Activated T-cell treated with anti-CD3 and anti-CD28 coated beads for 1 hour (primary cell): ENCODE measurements at places on chromosomes 11 and 22.

- no peak for DNase-seq
Observed at GRCh38 chr11:110431051-110431672, 1.4 kb downstream of the FDX1 start.

- no peak for DNase-seq
Observed at GRCh38 chr11:3849297-3849874, 6.1 kb upstream of the STIM1 start.

GRCh38 chr22:22094921-22095320, 112.3 kb upstream of the TOP3B start:
- no peak for DNase-seq

DNA sequence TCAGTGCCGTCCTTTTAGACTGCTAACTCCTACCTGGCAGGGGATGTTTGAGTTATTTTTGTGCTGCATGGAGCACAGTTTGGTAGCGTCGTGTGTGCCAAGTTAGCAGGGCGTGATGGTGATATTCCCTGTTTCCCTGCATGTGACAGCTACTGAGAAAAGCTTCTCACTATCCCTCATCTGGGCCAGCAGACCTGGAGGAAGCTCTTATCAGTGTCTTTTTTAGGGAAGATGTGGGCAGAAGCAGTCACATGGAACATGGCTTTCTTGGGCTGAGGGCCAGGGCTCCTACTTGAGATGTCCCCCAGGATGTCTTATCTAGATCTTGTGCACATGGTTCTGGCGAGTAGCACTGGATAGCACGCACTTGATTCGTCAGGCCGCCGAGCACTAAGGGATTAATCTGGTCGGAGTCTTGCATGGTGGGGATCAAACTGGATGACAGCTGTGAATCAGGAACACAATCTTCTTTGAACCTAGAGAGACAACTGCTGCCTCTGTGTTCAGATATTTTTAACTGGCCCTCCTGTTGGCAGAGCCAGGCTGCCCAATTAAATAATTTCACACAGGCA, 33.8 kb downstream of the TECTA start:
- no peak for DNase-seq

DNA sequence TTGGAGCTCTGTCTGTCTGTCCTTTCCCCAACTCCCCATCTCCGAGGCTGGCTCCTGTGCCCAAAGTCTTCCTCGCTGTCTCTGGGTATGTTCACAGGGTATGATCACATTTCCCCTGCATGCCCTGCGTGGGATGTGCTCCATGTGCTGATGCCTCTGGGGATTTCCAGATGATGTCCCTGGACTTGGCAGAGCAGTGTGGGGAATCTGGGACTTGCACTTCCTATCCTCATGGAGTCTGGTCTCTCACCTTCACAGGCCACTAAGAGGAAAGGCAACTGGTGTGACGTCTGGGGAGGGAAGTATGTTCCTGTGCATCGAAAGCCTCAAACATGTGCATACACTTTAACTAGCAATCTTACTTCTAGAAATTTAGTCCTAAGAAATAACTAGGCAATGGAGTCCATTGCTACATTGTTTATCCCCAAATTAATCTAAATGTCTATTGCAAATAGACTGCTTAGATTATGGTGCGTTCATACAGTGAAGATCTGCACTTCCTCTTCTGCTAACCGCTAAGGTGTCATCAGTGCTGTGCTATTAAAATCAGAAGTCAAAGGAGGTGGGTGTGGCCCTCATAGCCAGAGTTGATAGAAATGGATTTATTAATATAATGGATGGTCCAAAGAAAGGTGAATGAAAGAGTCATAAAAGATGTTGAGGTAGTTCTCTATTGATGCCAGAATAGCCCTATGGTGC, 20.8 kb downstream of the TIMP3 start:
- no peak for DNase-seq

DNA sequence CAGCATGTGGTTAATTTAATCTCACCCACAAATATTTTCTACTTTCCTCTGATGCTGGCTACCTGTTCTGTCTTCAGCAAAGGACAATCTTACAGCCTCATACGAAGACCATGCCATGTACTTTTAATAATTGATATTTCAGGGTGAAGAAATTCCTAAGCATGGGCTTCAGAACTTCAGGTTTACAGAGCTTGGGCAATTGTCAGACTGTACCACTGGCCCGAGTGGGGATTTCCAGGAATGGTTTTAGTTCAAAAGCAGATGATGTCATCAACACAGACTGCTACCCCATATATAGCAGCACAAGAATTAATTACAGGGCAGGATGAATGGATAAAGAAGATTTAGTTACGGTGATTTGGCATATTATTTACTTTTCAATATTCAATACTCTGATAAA, 171.8 kb downstream of the ETS1 start:
- no peak for DNase-seq

GRCh38 chr11:67118181-67118766, 789 bp upstream of the KDM2A start:
- DNase-seq, result peak; percentile 46

GRCh38 chr11:69425444-69425843, 56.0 kb upstream of the LINC01488 start:
- no peak for DNase-seq

DNA sequence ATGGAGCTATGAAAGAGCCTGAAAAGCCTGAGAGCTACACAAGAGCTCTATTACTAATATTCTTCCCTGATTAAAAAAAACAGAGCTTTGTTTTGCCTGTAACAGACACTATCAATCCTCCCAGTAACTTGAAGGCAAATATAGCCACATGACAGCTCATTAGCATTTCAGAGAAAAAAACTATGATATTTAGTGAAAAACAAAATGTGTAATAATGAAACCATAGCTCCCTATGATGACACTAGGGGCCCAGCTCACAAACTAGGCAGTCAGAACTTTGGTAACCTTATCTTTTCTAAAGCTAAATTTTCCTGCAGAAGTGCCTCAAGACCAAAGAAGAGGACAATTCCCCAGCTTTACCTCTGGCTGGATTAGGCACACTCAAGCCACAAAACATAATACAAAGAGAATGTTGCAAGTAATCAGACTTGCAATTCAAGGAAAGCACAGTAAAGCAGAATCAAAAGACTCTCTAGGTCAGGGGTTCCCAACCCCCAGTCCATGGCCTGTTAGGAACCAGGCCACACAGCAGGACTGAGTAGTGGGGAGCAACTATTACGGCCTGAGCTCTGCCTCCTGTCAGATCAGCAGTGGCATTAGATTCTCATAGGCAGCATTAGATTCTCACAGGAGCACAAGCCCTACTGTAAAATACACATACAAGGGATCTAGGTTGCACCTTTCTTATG, 53.3 kb downstream of the MRTFA start:
- no peak for DNase-seq

GRCh38 chr11:111426617-111427016, 47.5 kb upstream of the POU2AF1 start:
- no peak for DNase-seq

DNA sequence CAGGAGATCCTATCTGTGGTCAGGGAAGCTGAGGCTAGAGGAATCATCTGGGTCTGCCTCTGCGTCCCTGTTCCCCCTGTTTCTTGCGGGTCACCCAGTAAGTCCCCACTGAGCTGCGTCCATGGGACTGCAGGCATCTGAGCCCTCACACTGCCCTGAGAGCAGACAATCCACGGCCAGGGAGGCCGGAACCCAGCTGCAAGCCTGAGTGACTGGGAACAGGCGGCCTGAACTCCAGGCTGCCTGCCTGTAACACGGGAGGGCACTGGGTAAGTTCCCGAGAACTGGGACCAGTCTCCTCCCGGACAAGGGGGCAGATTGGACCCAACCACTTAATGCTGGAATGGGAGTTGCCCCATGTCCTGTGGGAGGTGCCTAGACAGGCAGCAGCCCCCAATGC, 727.4 kb downstream of the BRD1 start:
- no peak for DNase-seq

GRCh38 chr22:42202048-42202447, 68.4 kb downstream of the TCF20 start:
- DNase-seq, result no peak

- no peak for DNase-seq
Observed at GRCh38 chr11:115871161-115871760, 367.0 kb upstream of the CADM1 start.

GRCh38 chr11:134250675-134251074, 2.5 kb downstream of the THYN1 start:
- DNase-seq, result no peak

GRCh38 chr22:32584650-32585049, 110.0 kb downstream of the FBXO7 start:
- DNase-seq, result no peak

GRCh38 chr11:44618561-44619425, 53.3 kb downstream of the CD82 start:
- no peak for DNase-seq

GRCh38 chr11:66069715-66070603, at the start of gene PACS1:
PACS1 (plus strand) TSS chr11:66070272; CDS start chr11:66070487, 215 bp downstream.
- peak; percentile 65 for DNase-seq

DNA sequence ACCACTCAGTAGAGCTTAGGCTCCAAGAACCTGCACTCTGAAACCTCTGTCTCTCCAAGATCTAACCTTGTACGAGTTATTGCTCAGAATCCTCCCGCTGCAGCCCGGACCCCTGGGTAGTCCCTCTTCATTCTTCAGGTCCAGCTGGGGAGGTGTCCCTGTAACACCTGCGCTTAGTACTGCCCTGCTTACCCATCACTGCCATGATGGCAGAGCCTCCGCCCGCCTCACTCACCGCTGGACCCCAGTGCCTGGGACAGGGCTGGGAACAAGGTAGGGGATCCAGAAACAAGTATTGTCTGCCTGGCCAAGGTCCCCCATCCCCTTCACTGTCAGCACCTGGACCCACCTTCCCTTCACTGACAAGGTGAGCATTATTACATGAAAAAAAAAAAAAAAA, 50.3 kb downstream of the THAP12 start:
- DNase-seq, result no peak

DNA sequence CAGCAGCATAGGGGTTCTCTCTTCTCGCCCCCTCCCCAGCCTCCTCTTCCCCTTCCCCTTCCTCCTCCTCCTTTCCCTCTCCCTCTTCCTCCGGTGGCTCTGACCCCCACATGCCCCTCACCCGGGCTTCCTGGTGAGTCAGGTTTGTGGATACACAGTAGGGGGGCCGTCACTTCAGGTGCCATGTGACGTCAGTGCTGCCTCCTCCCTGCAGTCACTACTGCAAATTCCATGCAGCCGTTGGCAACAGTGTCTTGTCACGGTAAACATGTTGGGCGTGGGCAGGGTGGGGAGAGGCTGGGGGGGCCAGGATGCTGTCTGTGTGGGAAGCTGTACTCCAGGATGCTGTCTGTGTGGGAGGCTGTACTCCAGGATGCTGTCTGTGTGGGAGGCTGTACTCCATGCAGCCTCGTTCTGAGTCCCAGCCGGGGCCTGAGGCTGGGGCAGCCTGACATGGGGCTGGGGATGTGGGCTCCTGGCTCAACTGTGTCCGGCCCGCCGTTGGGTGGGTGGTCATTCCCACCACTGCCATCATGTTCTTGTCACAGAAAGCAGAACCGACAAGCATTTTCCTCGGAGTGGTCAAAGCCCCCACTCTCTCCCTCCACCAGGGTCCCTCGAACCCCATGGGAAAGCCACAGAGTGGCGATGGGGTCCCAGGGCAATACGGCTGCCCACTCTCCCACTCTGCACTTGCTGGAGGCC, 2.4 kb upstream of the MUC2 start:
- no peak for DNase-seq

DNA sequence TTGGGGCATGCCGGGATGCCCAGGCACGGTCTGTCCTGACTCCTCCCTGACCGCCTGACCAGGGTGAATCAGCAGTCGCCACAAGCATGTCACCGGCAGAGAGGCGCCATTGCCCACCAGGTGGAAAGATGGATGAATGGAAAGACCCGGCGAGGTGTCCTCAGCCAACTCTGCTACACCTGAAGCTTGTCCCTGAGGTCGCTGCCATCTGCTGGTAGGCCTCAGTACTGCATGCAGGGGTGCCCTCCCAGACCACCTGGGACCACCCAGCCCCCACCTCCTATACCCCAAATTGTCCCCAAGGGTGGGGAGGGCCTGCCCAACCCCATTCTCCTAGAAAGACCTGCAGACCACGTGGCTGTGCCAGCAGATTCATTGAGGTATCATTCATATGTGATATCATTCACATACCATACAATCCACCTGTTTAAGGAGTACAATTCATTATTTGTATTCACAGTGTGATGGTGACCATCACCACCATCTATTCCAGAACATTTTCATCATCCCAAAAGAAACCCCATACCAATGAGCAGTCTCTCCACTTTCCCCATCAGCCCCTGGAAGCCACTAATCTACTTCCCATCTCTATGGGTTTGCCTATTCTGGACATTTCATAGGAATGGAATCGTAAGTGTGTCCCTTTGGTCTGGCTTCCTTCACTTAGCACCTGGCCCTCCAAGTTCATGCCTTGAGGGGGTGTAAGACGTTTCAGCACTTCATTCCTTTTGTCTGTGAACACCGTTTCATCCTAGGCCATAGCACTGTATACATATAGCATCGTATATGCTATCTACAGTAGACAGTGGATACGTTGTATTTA, 17.5 kb downstream of the FGF3 start:
- DNase-seq, result peak; percentile 8

- no peak for DNase-seq
Observed at GRCh38 chr11:128663824-128664223, 30.0 kb upstream of the FLI1 start.

GRCh38 chr11:126154691-126155090, 56.8 kb downstream of the RPUSD4 start:
- no peak for DNase-seq

- DNase-seq, result no peak
Observed at GRCh38 chr11:70644343-70645060, 246.2 kb downstream of the CTTN start.

DNA sequence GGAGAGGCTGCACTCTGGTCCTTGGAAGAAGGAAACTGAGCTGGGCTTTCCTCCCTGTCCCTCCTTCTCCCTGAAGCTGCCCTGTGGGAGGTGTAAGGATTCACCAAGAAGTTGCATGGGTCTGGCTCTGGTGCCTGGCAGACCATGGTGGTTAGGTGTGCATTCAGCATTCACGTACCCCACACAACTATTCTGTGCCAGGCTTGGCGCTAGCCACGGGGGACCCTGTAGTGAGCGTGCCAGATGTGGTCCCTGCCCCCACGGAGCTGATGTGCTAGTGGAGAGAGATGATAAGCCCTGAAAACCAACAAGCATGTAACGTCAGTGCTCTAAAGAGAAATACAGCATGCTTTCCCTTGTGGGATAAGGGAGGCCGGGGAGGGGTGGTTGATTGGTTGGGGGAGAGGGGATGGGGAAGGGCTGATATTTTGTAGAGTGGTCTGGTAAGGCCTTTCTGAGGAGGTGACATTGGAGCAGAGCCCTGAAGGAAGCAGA, 48.9 kb downstream of the CD82 start:
- no peak for DNase-seq

GRCh38 chr11:122440811-122441665, 214.5 kb upstream of the UBASH3B start:
- DNase-seq, result no peak

- DNase-seq, result no peak
Observed at GRCh38 chr11:113926273-113927197, 21.9 kb downstream of the HTR3B start.

GRCh38 chr11:61077936-61078335, 24.4 kb upstream of the CD5 start:
- no peak for DNase-seq
